Stimulated activated CD8-positive, alpha-beta memory T cell treated with anti-CD3 and anti-CD28 coated beads, Interleukin-7, amount 100 ng/mL, for 1 hour (primary cell): ENCODE measurements at places on chromosomes 3 and 15.

DNA sequence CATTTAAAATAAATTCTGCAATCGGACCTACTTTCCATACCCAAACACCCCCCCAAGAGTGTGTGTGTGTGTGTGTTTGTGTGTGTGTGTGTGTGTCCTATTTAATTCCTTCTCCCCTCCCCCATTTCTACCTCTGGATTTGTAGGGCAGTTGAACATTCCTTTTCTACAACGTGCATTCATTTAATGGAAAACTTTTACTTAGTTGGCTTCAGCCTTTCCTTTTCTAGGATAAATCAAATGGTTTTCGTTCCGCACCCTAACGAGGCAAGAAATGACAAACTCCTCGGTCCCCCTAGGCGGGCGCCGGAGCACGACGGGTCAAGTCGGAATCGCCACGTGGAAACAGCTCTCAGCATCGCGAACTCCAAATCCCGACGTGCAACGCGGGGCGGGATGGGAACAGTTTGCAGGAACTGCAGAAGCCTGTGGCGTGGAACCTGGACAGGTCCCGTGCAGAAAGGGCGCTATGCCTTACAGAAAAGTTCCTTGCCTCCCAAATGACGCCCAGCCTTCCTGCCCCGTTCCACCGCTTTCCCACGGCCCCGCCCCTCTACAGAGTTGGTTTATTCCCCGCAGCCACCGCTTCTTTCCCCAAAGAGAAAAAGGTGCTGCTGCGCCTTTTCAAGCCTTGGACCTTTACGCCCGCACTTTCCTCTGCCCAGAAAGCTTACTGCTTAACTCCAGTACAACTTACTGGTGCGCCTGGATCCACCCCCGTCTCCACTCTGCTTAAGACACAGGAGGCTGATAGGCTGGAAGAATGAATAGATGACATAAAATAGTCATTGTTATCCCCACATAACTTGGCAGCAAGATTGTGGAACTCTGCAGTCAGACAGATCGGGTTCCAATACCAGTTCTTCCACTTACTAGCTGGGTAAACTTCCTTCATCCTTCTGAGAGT is 1.1 kb upstream of the EIF2B5 start:
- no peak for DNase-seq

GRCh38 chr3:189772584-189772983 is 141.4 kb downstream of the TP63 start:
- no peak for DNase-seq

DNA sequence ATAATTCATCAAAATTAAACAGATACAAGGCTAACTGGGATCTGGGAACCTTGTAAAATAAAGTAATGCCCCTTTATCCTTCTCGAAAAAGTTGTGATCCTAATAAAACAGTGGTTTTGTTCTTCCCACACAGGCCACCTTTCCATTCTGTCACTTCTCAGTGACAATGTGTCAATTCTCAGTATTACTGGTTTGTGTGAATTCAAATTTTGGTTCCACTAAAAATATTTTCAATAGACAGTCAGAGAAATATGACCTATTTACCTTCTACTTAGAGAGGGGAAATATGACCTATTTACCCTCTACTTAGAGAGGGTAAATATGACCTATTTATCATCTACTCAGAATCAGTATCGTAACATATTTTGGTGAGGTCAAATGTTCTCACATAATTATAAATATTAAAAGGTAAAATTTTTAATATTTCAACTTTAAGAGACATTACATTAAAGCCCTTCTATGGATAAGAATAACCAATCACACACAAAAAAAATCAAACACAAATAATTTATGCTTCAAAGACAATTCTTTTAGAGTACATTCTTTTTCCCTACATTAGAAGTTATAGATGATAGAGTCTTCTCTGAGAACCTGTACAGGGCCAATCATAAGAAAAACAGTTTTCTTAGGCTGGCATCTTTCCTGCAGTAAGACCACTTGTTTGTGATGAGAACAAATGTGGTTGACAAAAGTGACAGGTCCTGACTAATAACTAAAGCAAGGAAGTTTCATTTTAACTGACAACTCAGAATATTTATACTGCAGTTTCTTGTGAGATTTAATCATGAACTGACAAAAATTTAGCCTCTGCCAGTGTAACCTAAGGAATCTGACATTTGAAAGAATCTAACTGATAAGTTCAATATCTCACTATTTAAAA is 323.3 kb downstream of the DIPK2A start:
- DNase-seq = no peak

- no peak for DNase-seq
Observed at GRCh38 chr15:27601239-27601960, 497.7 kb downstream of the OCA2 start.

DNA sequence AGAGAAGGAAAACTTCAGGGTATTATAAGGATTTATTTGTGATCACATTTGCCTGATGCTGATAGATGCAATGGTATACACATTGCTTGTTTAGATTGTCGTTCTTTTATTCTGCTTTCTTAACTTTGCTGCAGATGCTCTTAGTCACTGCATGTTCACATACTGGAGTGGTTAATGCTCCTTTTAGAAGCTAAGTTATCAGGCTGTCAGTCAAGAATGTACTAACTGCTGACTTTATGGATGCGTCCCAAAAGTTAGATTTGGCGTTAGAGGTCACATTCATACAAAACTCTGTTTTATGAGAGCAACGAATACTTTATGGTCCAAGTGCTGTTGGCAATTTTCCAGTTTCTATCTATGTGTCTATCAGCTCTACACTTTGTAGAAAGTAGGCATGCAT is 160.7 kb downstream of the BBX start:
- no peak for DNase-seq

DNA sequence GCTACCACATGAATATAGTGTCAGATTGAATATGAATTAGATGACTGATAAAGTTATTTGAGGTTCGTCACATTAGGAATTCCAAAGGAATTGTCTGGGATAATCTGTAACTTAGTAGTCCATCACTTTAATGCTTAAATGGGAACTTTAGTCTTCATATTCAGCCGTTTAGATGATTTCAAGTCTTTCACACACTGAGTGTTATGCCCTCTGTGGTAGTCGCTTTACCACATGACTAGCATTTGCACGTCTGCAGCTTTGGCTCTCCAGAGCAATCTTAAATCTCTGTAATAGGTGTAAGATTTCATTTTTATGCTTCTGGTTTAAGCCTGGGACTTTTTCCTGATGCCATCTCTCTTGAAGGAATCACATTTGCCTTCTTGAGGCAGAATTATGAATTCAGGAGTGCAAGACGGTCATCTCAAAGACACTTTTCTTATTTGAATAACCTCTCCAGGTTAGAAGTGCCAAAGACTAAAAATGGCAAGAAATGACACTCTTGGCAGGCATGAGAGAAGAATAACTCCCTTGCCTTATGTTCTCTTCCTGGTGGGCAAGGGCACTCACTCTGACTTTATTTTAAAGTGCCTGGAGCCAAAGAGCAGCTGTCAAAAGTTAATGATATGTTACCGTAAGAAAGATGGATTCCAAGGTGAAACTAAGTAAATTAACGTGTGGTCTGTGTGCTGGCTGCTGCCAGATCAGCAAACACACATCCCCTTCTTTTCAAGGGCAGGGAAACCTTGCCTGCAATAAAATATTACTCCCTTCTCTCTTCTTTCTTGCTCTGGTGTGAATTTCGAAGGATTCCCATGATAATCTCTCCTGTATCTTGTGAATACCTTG is 153.3 kb downstream of the B3GALNT1 start:
- DNase-seq = no peak

GRCh38 chr15:45268135-45268534 is 16.1 kb downstream of the SLC28A2 start:
- DNase-seq = no peak

GRCh38 chr3:38645076-38645475 is 4.4 kb downstream of the SCN5A start:
- no peak for DNase-seq

DNA sequence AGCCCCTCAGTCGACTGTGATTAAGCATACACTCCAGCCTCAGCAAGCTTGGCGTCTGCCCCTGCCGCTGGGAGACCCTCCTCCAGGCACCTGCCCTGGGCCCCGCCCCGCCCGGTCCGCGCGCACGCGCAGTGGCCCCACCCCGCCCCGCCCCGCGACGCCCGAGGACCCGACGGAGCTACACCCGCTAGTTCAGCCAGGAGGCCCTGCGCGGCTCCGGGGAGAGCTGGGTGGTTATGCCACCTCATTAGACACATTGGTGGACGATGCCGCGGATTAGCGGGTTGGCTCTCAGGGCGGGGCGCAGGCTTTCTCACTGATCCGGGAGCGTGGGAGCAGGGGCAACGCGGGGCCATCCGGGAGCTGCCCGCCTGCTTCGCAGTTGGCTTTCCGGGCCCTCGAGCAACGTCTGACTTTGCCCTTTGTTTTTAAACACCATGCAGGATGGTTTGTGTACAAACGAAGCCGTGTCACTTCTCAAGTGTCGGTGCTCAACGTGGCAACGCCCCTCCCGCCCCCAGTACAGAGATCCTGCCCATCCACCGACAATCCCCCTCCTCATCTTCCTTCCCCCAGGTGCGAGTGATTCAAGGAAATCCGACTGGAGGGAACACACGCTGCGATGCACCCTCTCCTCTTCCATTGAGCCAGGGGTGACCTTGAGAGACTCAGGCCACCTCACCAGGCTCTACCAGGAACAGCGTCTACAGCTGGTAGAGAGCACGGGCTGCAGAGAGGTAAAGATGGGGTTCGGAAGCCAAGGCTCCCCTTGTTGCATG is 109.3 kb downstream of the SHQ1 start:
- peak; percentile 55 for DNase-seq

GRCh38 chr15:45225506-45226273 is 26.3 kb upstream of the SLC28A2 start:
- no peak for DNase-seq

DNA sequence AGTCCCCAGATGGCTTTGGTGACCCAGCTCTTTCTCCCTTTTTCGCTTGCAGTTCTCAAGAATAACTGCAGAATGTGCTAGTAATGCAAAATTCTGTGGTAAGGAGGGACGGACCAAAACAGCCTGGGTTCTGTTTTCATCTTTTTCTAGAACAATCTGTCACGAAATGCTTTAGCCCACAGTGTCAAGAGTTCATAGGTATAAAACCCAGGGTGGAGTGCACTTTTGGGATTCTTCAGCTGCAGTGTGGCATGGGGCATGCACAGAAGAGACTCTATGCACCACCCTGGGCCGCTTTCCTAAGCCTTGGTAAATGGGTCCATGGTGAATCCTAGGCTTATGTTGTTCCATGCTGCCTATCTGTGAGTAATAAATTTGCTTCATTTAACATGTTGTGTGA is 1072.7 kb upstream of the GBE1 start:
- DNase-seq = no peak

DNA sequence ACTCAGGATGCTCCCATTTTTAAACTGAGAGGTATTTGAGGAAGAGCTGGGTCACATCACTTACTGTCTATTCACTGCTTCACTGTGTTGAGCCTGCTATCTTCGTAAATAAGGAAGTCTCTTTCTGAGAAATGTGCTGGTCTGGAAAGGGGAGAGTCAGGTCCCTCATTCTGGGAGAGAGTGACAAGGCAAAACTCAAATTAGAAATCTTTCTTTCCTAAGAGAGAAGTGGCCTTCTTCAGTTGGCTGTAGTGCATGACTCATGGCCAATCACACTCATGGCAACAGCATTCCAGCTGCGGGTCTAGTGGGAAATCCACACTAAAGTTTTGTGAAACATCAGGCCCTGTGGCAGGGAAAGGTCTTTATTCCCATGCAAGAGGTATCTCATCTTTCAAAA is 11.5 kb upstream of the TIMP4 start:
- no peak for DNase-seq

DNA sequence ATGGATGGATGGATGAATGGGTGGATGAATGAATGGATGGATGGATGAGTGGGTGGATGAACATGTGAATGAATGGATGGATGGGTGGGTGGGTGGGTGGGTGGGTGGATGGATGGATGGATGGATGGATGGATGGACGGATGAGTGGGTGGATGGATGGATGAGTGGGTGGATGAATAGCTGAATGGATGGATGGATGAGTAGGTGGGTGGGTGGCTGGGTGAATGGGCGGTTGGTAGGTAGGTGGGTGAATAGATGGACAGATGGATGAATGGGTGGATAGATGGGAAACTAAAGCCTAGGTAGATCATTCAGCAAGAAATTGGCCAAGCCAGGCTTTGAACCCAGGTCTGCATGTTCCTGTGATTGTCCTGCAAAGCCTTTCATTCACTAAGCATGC is 155.6 kb downstream of the WNT5A start:
- no peak for DNase-seq

- DNase-seq = no peak
Observed at GRCh38 chr3:50275996-50276761, 2.7 kb upstream of the LSMEM2 start.

DNA sequence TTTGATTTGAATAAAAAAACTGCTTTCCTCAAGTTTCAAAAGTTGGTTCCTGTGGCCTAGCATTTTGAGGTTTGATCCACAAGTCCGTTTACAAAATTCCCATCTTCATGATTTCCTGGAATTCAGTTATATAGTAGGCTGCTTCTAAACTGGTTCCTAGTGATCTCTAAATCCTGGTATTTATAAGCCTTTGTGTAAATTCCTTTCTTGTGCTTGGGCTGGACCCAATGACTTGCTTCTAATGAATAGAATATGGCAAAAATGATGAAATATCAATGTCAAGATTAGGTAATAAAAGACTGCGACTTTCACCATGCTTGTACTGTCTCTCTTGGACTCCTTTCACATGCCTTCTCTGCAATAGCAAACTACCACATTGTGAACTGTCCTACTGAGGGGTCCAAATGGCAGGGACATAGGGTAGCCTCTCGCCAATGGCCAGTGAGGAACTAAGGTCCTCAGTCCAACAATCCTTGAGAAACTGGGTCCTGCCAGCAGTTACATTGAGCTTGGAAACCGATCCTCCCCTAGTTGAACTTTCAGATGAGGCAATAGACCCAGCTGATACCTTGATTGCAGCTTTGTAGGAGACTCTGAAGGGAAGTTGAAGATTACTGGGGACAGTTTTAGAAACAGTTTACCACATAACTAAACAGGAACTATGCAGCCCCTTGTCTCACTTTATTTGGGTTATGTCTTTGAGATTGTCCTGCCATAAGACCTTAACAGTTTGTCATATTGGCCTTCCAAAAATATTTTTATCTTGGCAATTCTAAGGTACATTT is 303.9 kb upstream of the TBC1D5 start:
- DNase-seq = no peak

GRCh38 chr15:44882499-44882968 is 74.0 kb upstream of the TERB2 start:
- DNase-seq = no peak

DNA sequence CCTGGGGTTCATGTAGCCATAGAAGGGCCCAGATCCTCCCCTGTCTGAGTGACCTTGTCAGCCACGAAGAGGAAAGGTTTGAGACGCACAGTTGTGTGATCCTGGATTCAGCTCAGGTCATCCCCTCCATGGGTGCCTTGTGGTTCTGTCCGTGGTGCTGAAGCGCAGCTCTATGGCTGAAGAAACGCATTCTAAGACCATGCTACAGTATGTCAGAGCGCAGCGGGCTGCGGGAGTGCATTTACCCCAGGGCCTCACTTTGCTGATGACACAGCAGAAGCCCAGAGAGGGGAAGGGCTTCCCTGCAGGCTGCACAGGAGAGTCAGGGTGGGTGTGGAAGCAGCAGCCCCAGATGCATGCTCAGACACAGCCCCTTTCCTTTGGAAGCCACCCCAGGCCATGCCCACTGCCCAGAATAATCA is 68.8 kb upstream of the IQSEC1 start:
- DNase-seq = no peak
